Vein endothelial cell (primary cell): ENCODE measurements at places on chromosomes 3 and 15. TPM values are rescaled to one million over a fixed set of nuclear protein-coding genes. Genes with fewer than 3 reads are reported as not detected.

LTF gene
- total RNA-seq, result under 0.01 and 0.10 TPM in 2 replicates

MORF4L1 gene
- total RNA-seq, result 370 and 378 TPM in 2 replicates

RTP1 gene
- not detected in 2 replicates for total RNA-seq

WDR93 gene
- total RNA-seq, result 0.10 TPM in 1 of 2 replicates, not detected in the other

PLSCR2 gene
- total RNA-seq, result not detected in 2 replicates

SLC24A5 gene
- not detected in 2 replicates for total RNA-seq

PIF1 gene
- total RNA-seq, result 8.5 and 8.8 TPM in 2 replicates

CSTA gene
- not detected in 2 replicates for total RNA-seq

ERC2 gene
- total RNA-seq, result 1.9 and 2.3 TPM in 2 replicates

CD276 gene
- 81.1 and 95.7 TPM in 2 replicates for total RNA-seq

ANKRD34C gene
- total RNA-seq, result not detected in 2 replicates

ADGRG7 gene
- total RNA-seq, result not detected in 2 replicates

DZIP3 gene
- 4.6 and 5.1 TPM in 2 replicates for total RNA-seq

GALNT15 gene
- 5.2 and 19.9 TPM in 2 replicates for total RNA-seq

PEX11A gene
- 2.4 and 3.3 TPM in 2 replicates for total RNA-seq

ALCAM gene
- 130 and 137 TPM in 2 replicates for total RNA-seq

LYZL4 gene
- not detected in 2 replicates for total RNA-seq

TRIM42 gene
- not detected in 2 replicates for total RNA-seq

TNFAIP8L3 gene
- 74.1 and 83.4 TPM in 2 replicates for total RNA-seq

UQCRC1 gene
- 290 and 321 TPM in 2 replicates for total RNA-seq

LRRC15 gene
- total RNA-seq, result under 0.01 TPM in 1 of 2 replicates, not detected in the other

CCR3 gene
- not detected in 2 replicates for total RNA-seq

CX3CR1 gene
- not detected in 2 replicates for total RNA-seq

SMAD6 gene
- total RNA-seq, result 15.3 and 24.2 TPM in 2 replicates

ACSBG1 gene
- total RNA-seq, result under 0.01 TPM in 1 of 2 replicates, not detected in the other

LRRC31 gene
- not detected in 2 replicates for total RNA-seq

GREM1 gene
- 0.98 and 1.4 TPM in 2 replicates for total RNA-seq

CEP70 gene
- total RNA-seq, result 14.9 and 18.3 TPM in 2 replicates

ZNF385D gene
- total RNA-seq, result 0.33 and 0.67 TPM in 2 replicates

SPTSSB gene
- total RNA-seq, result not detected in 2 replicates

MUC4 gene
- not detected in 2 replicates for total RNA-seq

ENTPD3 gene
- under 0.01 TPM in 1 of 2 replicates, not detected in the other for total RNA-seq

HRG gene
- total RNA-seq, result not detected in 2 replicates

EPHB3 gene
- not detected in 2 replicates for total RNA-seq

MEX3B gene
- total RNA-seq, result 13.1 and 16.3 TPM in 2 replicates

NRROS gene
- 12.7 and 13.0 TPM in 2 replicates for total RNA-seq

GABRG3 gene
- total RNA-seq, result not detected in 2 replicates

PLCH1 gene
- total RNA-seq, result 0.10 and 0.33 TPM in 2 replicates

ATP13A5 gene
- total RNA-seq, result not detected in 2 replicates

LMOD3 gene
- total RNA-seq, result not detected in 2 replicates
